SW 1271 (cell line): ENCODE measurements at places on chromosomes 7 and 10.

- DNase-seq: no peak
These were observed 335.8 kb upstream of the MBL2 start for GRCh38 chr10:53108317-53108934.

GRCh38 chr7:114414156-114415063 is at the start of gene FOXP2:
FOXP2 (plus strand) TSS chr7:114414815; CDS start chr7:114426512, 11,697 bp downstream.
- DNase-seq: no peak

DNA sequence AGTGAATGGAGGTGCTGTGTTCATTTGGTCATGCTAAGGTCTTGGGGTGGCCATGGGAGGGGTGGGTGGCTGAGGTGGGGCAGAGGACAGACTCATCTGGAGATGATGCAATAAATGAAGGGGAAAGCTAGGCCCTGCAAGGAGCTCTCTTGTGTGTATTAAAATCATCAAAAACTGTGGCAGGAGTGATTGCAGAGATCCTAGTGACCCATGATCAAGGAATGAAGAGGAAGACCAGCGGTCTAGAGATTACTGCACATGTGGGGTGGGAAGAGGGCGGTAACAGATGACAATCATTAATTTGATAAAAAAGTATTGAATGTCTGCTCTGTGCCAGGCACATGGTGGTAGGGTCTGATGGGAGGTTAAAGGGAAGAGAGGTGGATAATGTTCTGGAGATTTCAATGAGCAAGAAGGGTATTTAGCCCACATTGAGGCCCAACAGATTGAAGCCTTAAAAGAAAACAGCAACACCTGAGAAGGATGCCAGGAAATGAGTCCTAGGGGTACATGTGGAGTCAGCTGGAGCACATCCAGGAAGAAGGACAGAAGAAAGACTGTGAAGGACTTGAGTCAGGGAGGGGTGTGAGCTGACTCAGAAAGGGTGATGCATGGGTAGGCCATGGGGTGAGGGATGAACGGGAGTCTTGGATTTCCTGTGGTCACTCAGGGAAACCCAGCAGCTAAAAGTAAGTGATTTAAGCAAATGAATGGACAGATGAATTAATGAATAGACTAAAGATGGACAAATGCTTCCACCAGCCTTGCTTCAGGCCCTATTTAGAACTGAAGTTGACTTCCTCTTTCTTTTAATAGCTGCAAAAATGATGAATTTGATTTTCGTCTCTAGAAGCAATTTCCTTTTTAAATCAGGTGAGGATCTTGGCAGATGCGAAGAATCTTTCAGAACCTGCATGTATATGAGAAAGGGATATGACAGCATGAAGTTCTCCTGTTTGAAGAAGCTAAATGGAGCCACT is 83.1 kb upstream of the IGFBP3 start:
- DNase-seq: peak; percentile 85

DNA sequence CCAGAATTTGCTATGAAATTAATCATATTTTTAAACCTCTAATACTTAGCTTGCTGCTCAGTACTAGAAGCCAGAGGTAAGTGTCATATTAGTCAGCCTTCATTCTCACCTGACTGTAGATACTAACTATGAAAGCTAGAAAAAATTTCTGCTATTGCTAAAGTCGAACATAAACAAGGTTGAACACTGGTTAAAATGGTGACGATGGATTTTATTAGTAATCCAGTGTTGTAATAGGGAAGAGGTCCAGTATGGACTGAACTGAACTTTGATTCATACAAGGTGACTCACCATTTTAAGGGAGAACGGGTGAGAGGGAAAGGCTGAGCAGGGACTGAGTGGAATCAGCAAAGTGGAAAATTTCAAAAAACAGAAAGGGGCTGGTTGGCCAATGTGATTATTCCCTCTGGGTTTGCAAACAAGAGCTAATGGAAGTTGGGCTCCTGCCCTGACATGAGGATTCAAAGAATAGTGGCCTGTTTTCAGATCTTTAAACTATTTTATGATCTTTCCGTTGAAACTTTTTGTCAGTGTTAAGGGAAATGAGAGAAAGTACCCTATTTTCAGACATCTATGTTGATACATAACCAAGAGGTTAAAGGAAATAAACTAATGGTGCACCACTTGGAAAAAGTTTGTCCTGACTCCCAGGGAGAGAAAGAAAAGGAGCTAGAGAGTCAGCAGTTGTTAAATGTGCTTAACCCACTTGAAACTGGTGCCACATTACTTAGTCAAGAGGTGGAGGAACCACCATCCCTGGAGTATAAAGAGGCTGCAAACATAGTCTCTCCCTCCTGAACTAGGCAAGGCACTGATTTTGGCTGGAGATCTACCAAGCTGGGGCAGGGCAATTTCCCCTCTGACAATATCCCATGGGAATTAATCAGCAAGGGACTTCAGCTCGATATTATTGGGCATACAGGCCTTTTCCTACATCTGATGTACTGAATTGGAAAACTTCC is 15.3 kb upstream of the AKR1C1 start:
- no peak for DNase-seq

DNA sequence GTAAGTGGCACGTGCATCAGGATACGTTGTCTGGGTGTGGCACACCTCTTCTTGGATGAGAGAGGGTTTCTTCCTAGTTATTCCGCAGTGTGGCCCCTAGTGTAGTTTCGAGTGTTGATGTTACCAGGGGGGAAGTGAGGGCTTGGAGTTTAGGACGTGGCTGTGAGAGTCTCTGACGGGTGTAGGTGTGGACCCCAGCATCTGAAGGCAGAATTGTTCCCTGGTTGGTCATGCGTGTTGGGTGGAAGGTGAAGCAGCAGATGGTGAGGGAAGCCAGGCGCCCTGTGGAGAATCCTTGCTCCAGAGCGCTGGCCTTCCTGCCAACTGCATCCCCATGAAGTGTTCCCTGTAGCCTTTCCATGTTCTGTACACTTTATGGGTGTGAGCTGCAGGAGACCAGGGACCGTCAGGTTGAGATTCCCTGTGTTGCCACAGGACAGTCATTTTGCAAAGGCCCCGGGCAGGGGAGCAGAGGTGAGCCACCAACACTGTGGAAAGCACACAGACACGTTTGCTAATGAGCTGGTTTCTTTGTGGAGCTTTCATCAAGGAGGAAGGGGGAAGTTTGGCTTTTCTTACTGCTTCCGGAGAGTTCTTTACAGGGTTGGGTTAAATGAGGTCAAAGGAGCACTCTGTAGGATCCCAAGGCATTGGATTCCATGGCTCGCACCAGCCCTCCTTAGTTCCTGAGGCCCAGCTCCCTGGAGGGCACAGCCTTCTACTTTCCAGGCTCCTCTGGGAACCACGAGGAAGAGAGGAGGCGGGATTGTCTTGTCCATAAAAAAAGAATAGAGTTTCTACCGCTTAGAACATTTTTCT is 32.0 kb downstream of the TSPAN14 start:
- no peak for DNase-seq

DNA sequence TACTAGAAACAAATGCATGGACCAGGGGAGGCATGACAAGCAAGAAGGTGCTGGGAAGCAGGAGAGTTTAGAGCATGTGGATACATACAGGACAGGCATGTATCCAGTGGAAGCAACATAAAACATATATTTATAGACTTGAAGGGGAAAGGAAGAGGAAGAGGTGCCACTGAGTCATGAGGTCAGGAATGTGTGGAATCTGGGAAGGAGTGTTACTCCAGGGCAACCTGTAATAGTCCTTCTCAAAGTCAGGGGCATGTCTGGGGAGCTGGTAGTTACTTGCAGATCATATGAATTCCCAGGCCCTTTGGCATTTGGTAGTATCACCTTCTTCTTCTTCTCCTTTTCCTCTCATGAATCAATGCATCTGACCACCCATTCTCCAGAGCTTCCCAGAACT is 246.6 kb downstream of the XPNPEP1 start:
- DNase-seq: no peak

- DNase-seq: no peak
These were observed 257.3 kb downstream of the ZNF33B start for GRCh38 chr10:42380926-42381547.

- no peak for DNase-seq
These were observed 256.4 kb downstream of the KIAA1217 start for GRCh38 chr10:24465124-24465874.

DNA sequence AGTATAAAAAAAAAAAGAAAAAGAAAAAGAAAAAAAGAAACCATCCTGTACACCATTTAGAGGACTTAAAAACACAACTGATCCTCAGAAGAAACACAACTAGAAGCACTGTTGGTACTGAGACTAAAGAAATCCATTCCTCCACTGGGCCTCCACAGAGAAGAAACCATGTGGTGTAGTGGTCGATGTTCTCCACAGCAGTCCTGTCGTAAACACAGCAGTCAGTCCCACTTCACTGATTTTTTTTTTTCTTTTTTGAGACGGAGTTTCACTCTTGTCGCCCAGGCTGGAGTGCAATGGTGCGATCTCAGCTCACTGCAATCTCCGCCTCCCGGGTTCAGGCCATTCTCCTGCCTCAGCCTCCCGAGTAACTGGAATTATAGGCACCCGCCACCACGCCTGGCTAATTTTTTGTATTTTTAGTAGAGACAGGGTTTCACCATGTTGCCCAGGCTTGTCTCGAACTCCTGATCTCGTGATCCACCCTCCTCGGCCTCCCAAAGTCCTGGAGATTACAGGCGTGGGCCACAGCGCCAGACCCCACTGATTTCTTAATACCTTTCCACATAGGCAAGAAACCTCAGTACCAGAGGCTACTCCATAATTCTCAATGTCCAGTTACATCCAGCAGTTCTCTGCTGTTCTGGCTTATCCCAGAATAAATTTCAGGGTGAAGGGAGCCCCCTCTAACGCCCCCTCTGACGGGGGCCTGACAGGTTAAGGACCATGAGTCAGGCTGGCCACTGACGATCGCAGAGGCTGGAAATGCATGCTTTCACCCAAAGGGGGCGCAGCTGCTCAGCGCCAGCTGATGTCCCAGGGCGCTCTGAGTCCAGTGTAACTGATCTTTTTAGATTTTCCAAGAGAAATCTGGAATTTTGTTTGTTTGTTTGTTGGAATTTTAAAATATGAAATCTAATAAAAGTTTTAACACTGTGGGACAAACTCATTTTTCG is 24.8 kb upstream of the FFAR4 start:
- no peak for DNase-seq

- no peak for DNase-seq
These were observed 111.5 kb downstream of the SEMA3C start for GRCh38 chr7:80807166-80807900.

DNA sequence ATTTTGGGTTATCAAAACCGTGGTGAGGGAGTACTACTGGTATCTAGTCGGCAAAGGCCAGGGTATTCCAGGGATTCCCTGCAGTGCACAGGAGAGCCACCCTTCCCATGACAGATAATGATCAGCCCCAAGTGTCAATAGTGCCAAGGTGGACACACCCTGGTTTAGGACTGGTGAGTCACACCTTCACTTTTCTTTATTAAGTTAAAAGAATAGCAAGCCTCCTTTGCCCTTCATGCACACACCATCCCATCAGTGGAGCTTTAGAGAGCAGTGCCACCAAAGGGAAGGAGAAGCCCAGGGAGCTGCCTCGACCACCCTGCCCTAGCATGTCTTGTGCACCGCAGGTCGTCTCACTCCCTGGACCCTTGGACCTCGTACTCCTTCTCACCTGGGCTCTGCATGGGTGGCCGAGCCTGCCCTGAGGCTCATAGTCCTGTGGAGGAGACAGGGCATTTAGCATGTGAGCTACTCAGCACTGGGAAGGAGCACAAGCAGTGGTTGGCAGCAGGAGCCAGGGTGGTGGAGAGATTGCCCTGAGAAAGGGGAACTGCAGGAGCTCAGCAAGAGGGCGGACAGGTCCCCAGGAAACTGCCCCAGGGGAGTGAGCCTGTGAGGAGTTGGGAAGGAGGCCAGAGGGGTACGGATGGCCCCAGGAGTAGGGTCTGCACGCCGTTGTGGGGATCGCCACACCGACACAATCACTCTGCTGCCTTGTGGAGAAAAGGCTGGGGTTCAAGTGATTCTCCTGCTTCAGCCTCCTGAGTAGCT is 17.4 kb downstream of the UBE2D4 start:
- DNase-seq: no peak
